Stimulated activated CD8-positive, alpha-beta memory T cell treated with anti-CD3 and anti-CD28 coated beads, Interleukin-15, amount 100 ng/mL, for 1 hour (primary cell): ENCODE measurements at places on chromosomes 13 and 19.

DNA sequence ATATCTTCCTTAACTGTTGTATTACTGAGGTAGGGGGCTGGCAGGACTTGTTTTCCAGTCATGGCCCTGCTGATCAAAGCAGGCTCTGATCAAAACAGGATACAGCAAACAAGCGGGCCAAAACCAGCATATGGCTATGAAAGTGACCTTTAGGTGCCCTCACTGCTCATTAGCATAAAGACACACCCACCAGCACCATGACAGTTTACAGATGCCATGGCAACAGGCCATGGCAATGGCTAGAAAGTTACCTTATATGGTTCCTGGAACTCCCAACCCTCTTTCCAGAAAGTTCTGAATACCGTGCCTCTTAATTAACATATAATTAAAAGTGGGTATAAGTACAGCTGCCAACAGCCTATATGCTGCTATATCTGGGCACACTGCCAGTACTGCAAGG lies 551.4 kb upstream of the SGCG start:
- no peak for DNase-seq

DNA sequence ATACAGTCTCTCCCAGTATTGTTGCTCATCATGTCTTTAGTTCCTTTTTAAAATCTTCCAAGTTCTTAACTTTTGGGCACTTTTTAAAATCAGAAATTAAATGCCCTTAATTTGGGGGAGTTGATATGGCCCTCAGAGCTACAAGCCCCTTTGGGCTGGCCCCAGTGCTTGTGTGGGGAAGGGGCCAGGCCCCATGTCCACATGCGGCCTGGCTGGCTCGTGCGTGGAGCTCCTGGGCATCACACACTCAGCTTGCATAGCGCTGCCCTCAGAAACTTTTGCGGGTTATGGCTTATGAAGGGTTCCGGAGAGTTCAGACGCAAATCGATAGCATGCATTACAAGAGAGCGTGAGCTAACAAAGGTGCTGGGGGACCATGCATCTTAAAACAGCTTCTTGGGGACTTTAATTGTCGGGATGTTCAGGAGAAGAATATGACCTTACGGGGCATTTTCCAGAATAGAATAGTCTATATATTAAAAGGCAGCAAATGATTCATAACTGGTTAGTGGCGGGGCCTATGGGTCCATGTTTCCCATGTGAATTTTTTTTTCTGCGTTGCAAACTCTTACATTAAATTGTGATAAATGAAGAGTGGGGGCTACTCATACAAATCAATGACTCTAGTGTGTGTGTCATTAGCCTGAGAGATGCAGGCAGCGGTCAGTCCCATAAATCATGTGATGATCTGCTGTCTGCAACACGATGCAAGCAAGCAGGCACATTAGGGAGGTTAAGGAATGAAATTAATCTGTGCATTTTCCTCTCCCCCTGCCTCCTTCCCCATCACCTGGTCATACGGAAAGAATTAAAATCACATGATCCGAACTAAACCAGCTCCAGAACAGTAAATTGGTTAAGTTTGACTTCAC lies 185.8 kb upstream of the TSHZ3 start:
- DNase-seq, result no peak

DNA sequence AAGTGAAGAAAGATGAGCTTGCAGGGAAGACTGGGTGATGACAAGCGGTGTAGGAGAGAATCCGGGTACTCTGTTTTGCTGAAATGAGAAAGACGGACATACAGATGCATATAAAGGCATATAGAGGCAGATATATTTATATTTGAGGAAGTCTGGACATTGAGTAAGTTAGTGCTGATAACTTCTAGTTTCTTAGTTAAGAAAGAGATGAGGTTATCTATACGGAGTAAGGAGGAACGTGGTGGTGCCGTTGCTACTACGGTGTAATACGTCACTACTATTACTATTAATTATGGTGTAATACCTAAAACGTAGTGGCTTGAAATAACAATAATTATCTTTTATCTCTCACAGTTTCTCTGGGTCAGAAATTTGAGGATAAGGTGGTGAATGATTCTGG lies 9.8 kb upstream of the CPB2 start:
- no peak for DNase-seq

DNA sequence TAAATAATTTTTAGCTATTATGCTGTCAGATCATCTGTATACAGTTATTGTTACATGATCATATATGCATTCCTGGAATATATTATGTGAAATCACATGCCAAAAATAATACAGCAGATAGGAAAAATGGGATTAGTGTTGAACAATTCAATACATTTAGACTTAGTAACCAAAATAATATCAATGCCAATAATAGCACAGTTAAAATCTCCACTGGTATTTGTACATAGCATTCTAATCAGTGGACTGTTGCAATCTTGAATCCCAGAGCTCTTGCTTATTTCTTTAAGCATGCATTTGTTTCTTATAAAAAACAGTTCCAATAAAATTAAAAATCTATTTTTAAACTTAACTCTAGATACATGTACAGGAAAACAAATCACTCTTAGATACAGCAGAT lies 2772.2 kb downstream of the PCDH9 start:
- DNase-seq, result no peak

- DNase-seq, result no peak
Observed at GRCh38 chr13:112658808-112659207, 31.0 kb upstream of the ATP11A start.

GRCh38 chr19:55641426-55642152 lies 787 bp downstream of the ZNF580 start:
- DNase-seq, result no peak

DNA sequence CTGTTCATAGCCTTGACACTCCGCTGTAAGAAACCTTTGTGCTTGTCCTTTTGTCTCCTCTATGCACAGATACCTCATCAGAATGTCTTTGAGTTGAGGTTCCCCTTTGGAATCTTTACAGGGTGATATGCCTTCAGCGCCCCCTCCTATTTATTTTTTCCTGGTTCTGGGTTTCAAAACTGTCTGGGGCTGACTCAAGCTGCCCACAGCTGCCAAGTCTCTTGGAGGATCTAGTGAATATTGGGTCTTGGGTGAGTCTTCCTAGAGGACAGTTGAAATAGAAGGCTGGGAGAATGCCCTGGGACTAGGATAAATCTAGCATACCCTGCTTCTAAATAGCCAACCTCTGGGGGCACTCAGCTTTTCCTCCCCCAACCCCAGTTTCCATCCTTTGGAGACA lies 930 bp downstream of the ZNF136 start:
- DNase-seq, result no peak

DNA sequence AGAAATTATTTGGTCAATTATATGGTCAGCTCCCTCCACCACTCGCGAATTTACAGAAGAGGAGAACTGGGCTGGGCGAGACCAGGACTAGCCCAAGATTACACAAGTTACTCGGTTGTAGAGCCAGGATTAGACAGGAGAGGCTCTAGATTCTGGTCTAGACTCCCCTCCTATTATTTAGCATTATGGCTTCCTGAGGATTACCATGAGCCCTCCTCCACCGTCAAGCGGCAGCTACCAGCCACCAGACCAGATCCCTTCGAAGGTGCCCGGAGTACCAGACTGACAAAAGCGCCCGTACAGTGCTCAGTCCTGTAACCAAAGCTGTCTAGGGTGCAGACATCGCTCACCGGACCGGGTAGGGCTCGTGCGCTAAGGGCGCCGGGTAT lies 497 bp upstream of the MLNR start:
- DNase-seq, result no peak

DNA sequence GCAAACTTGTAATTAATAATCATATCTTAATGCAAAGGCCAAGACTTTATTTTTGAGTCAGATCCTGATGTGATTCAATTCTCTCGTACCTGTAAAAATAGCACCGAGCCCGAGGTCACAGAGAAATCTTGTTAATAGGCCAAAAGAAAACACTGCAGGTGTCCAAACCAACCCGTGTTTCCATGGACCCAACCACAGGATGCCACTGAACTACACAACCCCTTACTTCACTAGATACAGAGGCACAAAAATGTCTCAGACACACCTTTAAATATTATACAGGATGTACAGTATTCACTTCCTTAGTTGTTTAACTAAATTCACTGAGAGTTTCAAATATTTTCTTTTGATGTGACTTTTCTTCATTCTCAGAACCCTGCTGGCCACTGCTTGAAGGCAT lies 530.9 kb downstream of the MYO16 start:
- no peak for DNase-seq

- DNase-seq, result no peak
Observed at GRCh38 chr19:35120492-35120891, 4.9 kb downstream of the FXYD3 start.

DNA sequence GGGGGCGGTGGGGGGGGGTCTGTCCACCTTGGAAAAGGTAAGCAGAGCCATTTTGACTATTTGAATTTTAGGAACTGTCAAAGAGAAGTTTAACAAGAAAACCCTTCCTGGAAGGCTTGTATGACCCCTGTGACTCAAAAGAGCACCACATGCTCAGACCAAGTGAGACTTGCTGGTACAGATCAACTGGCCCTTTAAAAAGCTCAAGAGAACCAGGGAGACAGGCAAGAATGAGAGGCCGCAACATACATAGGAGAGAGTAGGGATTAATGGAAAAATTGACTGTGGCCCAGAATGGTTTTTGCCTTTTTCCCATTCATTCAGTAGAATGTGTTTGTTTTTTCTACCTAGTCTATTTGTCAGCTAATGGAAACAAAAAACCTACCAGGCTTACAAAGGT lies 26.2 kb upstream of the ATP8A2 start:
- DNase-seq, result no peak

GRCh38 chr19:52188822-52189734 lies 774 bp upstream of the PPP2R1A start:
- no peak for DNase-seq

GRCh38 chr19:55588738-55589137 lies 8.1 kb upstream of the ZNF579 start:
- DNase-seq, result no peak

DNA sequence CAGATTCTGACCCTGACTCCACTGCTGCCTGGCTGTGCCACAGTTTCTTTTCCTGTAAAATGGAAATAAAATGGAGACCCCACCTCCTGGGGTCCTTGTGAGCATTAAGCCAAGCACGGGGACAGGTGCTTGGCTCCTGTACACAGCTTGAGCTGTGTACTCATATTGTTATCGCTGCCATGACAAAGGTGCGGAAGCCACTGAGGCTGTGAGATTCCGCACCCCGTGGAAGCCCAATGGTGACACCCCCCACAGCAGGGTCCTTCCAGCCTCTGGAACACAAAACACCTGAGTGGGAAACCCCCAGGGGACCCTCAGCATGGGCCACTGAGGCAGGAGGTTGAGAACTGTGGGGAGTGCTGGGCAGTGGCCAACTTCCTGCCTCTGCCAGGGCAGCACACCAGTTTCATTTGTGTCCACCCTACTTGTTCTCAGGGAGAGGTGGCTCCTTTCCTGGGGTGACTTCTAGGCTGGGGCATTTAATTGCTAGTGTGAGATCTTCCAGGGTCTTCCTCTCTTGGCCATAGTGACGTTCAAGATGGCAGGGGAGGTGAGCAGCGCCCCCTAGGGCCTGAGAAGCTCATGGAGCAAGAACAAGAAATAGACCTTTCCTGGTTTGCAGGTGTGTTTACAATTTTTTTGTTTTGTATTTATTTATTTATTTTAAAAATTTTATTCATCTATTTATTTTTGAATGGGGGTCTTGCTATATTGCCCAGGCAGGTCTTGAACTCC lies 5.4 kb upstream of the JSRP1 start:
- DNase-seq, result no peak

DNA sequence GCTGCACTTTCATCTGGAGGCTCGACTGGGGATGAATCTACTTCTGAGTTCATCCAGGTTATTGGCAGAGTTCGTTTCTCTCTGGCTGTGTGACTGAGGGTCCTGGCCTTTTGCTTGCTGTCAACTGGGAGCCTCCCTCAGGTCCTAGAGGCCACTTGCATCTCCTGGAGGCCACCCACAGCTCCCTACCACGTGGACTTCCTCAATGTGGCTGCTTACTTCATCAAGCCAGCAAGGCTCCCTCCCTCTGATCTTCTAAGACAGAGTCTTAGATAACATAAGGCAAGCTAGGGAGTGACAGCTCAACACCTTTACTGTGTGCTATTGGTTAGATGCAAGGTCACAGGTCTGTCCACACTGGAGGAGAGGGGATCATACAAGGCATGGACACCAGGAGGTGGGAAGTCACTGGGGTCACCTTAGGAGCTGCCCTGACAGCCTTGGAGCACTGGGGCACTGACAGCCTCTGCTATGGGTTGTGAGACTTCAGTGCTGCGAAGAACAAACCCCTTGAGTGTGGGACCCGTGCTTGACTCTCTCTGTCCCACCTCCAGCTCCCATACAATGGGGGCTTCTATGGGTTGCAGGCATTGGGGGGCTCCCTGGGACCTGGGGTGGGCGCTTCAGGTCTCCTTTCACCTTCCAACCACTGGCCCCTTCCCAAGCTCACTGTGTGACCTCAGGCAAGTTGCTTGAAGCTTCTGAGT lies 5.3 kb downstream of the FAM187B start:
- DNase-seq, result no peak

DNA sequence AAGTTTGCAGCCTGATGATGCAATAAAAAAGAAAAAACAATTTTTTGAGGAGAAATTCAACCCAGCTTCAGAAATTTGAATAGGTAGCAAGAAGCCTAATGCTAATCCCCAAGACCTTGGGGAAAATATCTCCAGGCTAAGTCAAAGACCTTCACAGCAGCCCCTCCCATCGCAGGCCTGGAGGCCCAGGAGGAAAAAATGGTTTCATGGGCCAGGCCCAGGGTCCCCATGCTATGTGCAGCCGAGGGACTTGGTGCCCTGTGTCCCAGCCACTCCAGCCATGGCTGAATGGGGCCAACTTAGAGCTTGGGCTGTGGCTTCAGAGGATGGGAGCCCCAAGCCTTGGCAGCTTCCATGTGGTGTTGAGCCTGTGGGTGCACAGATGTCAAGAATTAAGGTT lies 210.3 kb downstream of the SUCLA2 start:
- no peak for DNase-seq

- DNase-seq, result no peak
Observed at GRCh38 chr13:20193162-20193906, 596 bp upstream of the GJB2 start.

DNA sequence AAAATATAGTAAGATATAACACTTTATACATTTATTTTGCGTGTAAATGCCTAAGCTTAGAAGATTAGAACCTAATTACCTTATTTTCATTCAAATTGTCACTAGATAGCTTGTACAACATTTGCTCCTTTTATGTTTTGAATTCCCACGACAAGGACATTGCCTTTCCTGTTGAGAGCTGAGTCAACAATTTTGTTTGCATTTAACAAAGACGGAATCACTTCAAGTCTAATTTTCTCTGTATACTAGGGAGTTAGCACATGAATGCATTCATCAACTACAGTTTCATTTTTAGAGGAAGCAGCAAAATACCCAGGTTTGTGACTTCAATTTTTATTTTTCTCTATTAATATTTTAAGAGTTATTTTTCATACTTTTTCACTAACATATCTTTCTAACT lies 48.7 kb upstream of the PCCA start:
- DNase-seq, result no peak

DNA sequence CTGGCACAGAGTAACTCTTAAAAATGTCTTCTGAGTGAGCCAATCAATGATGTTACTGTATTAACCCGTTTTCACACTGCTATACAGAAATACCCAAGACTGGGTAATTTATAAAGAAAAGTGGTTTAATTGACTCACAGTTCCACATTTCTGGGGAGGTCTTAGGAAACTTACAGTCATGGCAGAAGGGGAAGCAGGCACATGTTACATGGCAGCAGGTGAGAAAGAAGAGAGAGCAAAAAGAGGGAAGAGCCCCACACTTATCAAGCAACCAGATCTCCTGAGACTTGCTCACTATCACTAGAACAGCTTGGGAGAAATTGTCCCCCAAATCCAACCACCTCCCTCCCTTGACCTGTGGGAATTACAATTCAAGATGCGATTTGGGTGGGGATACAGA lies 97.6 kb upstream of the MIR17HG start:
- no peak for DNase-seq
